Activated B cell treated with CpG ODN at 0.5 μM for 24 hours (primary cell): ENCODE measurements at places on chromosomes 4 and X. TPM values are rescaled to one million over a fixed set of nuclear protein-coding genes. Genes with fewer than 3 reads are reported as not detected.

DNA sequence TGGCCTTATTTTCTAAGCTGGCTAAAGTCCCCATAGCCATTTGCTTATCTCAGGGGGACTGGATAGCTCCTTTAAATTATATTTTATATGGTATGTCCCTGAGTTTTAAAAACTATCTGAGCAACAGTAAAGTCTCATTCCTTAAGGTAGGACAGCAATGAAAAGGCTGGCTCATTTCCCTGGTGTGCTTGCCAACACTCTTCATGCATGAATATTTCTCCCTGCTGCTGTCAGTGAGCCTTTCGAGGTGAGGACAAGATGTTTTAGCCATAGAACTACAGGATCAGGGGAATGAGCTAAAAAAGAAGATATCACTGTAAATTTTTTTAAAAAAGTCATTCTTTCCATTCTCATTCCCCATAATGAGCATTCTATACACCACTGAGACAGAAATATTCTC, 427.3 kb upstream of the FAM241A start:
- no peak for DNase-seq

TSPAN7 gene
- total RNA-seq, result not detected in 2 replicates

DNA sequence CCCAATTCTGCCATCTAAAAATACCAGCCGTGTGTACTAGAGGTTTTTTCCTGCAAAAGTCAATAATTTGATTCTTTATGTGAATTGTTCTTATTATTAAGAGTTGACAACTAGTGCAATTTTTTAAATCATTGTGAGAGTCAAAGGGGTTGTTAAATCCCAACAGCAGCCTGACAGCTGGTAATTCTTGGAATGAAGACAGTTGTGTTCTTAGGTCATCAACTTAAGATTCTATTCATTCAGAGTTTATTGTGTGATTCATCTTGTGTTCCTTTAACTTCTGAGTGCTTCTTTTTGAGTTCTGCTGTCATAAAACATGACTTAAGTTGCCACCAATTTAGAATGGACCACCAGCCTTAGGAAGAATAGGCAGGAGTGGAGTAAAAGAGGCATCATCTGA, 329.0 kb downstream of the NAF1 start:
- DNase-seq, result no peak

PABPC5 gene
- total RNA-seq, result not detected in 2 replicates

DNA sequence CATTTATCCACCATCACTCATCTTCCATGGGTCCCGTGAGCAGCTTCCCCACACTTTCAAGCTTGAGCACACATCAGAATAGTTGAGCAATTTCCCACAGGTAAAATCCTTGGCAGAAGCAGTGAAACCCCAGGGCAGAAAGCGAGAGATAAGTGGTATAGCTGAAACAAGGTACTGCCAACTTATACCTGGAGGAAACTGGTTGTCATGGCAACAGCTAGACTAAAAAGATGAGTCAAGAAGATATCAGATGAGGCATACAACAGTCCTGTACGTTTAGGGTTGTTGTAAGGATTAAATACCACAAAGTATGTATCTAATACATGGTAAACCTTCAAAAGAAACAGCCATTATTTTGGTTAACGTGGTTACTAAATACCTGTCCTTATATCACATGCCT, 66.9 kb upstream of the PHOX2B start:
- no peak for DNase-seq

DNA sequence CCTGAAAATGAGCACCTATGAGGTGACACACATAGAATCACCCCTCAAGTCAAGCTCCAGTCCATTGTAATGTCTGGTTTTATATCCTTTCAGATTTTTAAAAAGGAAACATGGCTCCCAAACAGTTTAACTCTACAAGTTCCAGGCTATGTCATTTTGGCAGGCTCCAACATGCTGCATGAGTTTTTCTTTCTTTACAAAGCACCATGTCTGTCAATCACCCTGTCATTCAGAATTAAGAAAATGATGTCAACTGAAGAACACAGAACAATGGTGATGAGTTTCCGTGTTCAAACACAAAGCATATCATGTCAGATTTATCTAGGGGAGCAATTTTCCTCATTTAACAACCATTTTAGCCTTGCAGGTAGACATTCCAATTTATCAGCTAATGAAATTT, 106.5 kb downstream of the AMMECR1 start:
- DNase-seq, result no peak

ZNF280C gene
- total RNA-seq, result 6.9 and 9.1 TPM in 2 replicates

KCNIP4 gene
- not detected in 2 replicates for total RNA-seq

DNA sequence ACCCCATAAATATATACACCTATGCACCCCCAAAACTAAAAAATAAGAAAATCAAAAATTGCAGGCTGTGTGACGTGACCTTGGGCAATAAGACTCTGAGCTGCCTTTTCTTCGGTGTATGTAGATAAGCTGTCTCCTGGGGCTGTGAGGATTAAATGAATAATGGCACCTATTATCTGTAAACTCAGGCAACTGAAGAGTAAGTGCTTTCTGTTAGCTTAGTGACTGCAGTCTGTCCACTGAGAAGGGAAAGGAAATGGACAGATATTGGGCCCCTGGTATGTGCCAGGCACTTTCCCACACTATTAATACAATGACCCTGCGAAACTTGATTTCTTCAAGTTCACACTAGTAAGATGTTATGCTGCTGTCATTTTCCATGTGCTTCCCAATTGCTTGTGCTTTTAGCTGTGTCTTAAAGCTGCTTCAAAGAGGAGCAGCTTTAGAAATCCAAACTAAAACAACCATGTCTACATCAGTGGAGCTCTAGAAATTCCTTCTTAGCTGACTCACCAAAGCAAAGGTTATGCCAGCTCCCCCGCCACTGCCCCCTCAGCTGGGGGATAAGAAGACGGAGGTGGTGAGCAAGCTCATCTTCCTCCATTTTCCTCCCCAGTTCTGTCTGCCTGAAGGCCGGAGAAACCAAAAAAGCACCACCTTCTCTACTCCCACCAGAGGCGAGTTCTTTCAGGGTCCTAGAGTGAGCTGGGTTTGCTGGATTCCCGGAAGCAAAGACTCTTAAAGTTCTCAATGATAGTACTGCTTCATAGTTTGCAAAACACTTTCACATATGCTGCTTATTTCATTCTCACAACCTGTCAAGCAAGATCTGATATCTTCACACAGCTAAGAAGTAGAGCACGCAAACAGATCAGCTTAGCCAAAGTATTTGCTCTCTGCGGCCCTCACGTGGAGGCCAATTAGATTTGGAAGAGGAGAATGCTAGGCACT, 8.8 kb upstream of the DGAT2L6 start:
- no peak for DNase-seq

PIR gene
- 0.82 and 1.7 TPM in 2 replicates for total RNA-seq

DNA sequence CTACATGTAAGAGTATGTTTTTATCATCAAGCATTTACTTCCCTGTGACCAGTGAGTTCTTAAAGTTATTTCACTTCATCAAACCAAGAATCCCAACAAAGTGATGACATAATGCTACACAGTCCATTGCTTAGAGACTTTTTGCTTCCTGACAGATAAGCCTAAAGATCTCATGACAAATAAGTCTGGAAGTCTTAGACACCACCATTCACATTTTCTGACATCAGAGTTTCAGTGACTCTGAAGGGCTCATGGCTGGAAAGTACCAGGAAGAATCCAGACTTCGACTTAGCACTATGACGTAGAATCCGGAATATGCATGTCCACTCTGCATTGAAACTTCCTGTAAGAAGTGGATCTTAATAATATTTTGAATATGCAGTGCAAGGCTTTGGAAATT, 53.7 kb downstream of the CLDN22 start:
- no peak for DNase-seq

EPHA5 gene
- total RNA-seq, result not detected in 2 replicates

DNA sequence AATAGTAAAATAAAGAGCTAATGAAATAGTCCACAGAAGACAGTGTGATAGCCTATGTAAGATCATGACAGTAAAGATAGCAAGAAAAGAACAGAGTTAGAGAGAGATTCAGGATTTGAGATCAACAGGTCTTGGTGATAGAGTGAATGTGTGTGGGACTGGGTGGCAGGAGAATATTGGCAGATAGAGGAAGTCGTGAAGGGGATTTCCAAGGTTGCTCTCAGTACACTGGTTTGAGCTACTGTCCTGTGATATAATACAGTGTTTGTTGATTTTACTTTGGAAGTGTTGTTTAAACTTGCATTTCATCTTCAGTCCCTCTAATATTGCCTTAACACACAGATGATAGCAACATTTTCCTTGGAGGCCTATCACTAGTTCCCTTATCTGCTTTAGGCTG, 44.1 kb downstream of the DTHD1 start:
- DNase-seq, result no peak
